SW 1271 (cell line): ENCODE measurements at places on chromosomes 7 and 10.

DNA sequence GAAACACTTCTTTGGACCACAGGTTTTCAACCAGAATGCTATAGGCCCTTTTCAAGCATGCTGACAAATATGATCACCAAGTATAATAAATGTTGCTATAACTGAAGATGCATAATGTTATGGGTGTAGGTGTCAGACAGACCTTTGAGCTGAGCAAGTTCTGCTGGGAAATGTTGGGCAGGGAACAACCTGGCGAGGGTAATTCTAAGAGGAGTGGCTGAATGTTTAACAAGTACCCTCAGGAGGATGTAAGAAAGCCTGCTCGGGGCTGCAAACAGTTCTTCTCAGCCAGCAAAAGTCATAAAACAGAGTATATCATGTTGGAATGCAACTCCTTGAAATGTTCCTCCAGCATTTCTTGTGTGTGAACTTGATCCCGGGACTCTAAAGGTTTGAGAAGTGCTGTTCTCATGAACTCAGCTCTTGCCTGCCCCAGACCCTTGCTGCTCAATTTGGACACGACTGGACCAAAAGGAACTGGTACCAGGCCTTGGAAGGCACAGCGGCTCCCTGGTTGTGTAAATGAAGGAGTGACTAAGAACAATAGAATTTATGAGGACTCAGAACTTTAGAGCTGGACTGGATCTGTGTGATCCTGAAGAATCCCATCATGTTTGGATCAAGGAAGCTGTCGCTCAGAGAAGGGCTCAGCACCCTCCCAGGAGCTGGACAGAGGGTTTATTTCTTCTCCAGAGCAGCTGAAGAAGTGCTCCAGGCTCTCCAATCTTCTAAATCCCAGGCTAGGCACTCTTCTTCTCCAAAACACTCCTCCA, 143.2 kb upstream of the ANK3 start:
- DNase-seq, result no peak

DNA sequence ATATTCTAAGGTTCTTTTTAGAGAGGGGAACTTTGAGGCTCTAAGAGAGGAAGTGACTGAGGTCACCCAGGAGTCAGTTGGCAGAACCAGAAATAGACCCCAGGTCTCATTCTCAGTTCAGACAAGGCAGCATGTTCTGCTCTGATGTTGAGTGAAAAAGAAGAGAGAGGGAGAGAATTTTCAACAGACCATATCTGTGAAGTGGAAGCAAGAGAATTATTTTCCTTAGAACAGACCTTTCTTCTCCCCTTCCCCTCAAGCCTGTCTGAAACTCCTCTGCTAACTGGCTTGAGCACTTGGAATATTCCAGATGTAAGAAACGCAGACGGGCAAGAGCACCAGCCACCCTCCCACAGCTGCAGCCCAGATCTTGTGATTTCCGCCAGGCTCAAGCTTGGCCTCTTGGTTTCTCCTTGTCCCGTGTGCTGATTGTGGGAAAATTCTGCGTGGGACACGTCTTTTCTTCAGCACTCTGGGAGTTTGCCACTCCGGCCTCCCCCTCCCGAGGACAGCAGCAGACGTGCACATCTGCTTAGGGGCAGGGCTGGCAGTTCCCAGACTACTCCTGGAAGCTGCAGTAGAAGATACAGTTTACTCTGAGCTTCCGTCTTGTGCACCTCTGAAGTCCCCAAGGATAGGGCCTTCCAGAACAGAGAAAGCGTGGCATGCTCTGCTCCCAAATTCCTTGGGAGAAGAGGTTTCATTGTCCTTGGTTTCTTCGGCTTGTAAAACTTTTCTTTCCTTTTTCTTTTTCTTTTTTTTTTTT, 22.7 kb upstream of the IKZF1 start:
- DNase-seq, result no peak

GRCh38 chr10:45274364-45274763, 41.0 kb downstream of the OR13A1 start:
- no peak for DNase-seq

GRCh38 chr7:87032604-87033339, 26.7 kb downstream of the ELAPOR2 start:
- no peak for DNase-seq

DNA sequence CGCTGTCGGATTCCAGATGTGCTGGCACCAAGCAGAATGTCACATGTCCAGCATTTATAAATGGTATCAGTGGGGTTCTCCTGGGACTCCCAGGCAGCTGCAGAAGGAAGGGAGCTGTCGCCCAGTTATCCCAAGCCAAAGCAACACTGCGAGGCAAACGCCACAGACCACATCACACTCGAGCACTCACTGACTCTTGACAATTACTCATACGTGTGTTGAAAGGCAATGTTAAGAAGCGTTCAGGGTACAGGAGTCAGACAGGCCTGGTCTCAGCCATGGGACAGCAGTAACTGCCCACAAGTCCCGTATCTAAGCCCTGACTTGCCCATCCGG, 113.4 kb downstream of the DIP2C start:
- DNase-seq, result no peak

- no peak for DNase-seq
Observed at GRCh38 chr10:132387764-132388210, 9.2 kb upstream of the PWWP2B start.

- DNase-seq, result no peak
Observed at GRCh38 chr10:132363921-132364593, 32.1 kb downstream of the LRRC27 start.

DNA sequence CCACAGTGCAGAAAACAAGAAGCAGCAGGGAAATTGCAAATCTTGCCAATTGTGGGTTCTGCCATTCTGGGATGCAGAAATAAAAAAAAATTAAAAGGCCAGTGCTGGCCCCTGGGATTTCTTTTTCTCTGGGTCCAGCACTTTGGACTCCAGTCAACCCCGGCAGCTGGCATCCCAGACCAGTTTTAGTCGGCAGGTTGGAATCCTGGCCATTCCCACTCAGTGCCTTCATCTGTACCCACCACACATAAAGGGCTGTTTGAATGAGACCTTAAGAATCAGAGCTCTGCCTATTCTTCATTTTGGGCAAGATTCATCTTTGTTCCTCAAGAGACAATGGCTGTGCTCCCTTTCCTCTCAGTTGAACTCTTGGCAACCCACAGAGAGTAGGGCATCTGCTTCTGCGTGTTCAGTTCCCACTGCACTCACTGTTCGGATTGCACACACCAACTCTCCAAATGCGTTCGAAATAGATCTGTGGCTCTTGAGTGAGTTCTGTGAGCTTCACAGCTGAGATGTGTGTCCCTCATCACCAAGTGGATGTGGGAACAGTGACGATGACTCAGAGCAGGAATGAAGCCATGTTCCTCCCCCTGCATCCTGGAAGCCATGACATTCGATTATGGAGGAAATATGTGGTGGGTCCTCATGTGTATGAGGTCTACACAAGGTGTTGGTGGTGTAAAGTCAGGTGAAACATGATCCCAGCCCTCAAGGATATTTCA, 63.0 kb upstream of the EGFR start:
- DNase-seq, result no peak

- DNase-seq, result no peak
Observed at GRCh38 chr10:35848412-35848811, 206.3 kb upstream of the FZD8 start.

GRCh38 chr7:108083980-108084379, 46.2 kb downstream of the LAMB4 start:
- no peak for DNase-seq

- no peak for DNase-seq
Observed at GRCh38 chr7:150973571-150974451, 4.3 kb downstream of the KCNH2 start.

GRCh38 chr7:9175871-9176270, 742.5 kb downstream of the NXPH1 start:
- DNase-seq, result no peak

GRCh38 chr7:69597278-69598076, 798 bp upstream of the AUTS2 start:
- DNase-seq, result no peak

GRCh38 chr7:101537935-101538595, 91.0 kb downstream of the MYL10 start:
- no peak for DNase-seq

DNA sequence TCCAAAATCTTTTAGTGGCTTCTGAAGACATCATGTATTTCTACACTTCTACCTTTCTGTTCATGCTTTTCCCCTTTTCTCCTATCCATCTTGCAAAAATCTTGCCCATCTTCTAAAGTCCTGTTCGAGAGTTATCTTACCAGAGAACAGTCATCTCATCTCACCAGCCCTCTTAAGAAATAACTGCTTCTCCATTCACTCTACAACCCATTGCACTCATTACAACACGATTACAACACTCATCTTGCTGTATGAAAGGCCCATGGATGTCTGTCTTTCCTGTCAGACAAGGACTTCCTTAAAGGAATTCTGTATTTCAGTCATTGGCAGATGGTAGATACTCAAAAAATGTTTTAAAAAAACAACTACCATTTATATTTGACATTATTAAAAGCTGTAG, 30.8 kb downstream of the ZNF438 start:
- no peak for DNase-seq

GRCh38 chr10:90352288-90352687, 505.6 kb downstream of the HTR7 start:
- DNase-seq, result no peak

- peak; percentile 73 for DNase-seq
Observed at GRCh38 chr7:76358481-76359110, at the start of gene YWHAG. Gene YWHAG, minus strand, starts transcription at chr7:76358991. Its CDS starts 183 bp downstream, at chr7:76358808.

DNA sequence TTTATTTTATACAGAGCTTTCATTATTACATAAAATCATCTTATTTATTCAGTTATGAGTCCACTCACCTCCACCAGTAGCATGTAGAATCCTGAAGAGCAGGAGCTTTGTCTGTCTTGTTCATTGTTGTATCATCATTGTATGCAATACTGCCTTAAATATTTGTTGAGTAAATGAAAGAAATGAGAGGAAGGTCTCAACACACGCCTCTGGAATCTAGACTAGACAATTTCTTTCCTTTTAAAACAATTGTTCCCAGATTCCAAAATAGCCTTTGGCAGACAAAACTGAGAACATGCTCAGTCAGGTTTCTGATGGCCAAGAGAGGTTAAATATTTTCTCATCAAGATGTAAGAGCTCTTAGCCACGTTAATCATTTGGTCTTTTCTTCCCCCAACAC, 173.1 kb upstream of the AGR3 start:
- no peak for DNase-seq
